ENCODE measurements at places on chromosomes 13 and 19. TPM values are rescaled to one million over a fixed set of nuclear protein-coding genes. Genes with fewer than 3 reads are reported as not detected.

GRCh38 chr13:63041640-63042414 is 1626.2 kb upstream of the PCDH20 start:
- no peaks in the 10 kb centered on the region for H3K27me3 ChIP-seq
- peak; percentile 6 for DNase-seq
- no peak overlapping the region for H3K4me3 ChIP-seq
- no peaks in the 10 kb centered on the region for H3K36me3 ChIP-seq
- H3K27ac ChIP-seq: no peak overlapping the region

DNA sequence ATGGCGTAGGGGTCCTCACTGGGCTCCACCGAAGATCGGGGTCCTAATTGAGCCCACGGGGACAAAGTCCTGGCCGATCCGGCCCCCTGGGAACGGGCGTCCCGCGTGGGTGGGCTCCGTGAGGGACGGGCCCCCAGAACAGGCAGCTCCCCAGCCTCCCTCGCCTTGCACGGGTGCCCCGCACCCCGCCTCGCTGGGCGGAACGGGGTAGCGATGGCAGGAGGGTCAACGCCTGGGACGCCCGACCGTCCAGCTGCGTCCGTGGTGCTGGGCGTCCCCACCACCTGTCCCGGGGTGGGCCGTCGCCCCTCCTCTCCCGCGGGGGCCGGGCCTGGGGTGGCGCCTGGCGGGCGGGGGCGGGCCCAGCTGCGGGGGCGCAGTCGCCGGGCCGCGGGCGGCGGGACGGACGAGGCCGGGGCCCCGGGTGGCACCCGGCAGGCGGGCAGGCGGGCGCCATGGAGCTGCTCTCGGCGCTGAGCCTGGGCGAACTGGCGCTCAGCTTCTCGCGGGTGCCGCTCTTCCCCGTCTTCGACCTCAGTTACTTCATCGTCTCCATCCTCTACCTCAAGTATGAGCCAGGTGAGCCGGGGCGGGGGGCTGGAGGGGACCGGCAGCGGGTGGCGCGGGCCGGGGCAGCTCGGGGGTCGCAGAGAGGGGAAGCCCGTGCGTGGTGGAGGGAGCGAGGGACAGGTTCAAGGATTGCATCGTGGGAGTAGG is at the start of gene TMEM38A:
Gene TMEM38A, plus strand, starts transcription at position 377 of the 717 bp plus-strand sequence. Its CDS starts 79 bp downstream, at position 456.
- H3K4me1 ChIP-seq: peaks cover 4% of the 10 kb centered on the region
- H3K27ac ChIP-seq: peak within 1 kb of the TSS; percentile 78
- DNase-seq: peak; percentile 63

DNA sequence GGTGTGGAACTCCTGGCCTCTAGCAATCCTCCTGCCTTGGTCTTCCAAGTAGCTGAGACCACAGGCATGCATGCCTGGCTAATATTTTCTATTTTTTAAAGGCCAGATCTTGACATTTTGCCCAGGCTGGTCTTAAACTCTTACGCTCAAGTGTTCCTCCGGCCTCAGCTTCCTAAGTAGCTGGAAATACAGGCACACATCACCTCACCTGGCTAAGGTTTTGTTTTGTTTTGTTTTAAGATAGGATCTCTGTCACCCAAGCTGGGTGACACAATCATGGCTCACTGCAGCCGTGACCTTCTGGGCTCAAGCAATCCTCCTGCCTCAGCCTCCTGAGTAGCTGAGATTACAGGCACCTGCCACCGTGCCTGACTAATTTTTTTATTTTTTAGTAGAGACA is 5.5 kb upstream of the RLN3 start:
- H3K36me3 ChIP-seq: no peaks in the 10 kb centered on the region
- no peaks in the 10 kb centered on the region for H3K27me3 ChIP-seq
- no peaks in the 10 kb centered on the region for H3K4me1 ChIP-seq
- no peak overlapping the region for H3K4me3 ChIP-seq
- DNase-seq: no peak

DNA sequence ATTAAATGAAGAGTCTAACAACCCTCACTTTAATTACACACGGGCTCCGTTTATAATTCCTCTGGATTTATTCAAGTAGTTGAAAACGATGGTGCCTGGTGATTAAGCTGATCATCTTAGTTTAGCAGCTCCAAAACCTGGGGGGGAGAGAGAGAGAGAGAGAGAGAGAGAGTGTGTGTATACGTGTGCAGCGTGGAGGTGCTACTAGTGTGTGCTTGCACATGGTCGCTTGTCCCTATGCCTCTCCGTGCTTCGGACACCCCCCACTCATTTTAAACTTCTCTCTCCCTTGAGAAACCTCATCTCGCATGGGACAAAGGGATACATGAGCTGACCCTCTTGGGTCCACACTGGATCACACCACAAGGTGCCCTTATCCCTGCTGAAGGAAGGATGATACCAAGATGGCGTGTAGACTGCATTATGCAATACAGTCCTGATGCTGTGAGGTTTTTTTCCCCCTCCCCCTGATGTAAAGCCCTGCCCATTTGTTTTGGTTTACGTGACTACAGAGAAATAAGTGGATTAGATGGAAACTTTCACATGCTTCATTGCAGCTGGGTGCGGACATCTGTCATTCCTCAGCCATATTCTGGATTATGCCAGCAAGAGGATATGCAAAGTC is 320.8 kb downstream of the ZNF536 start:
- H3K27ac ChIP-seq: no peak overlapping the region
- peaks cover 62% of the 10 kb centered on the region for H3K27me3 ChIP-seq
- no peaks in the 10 kb centered on the region for H3K36me3 ChIP-seq
- no peaks in the 10 kb centered on the region for H3K4me1 ChIP-seq

DNA sequence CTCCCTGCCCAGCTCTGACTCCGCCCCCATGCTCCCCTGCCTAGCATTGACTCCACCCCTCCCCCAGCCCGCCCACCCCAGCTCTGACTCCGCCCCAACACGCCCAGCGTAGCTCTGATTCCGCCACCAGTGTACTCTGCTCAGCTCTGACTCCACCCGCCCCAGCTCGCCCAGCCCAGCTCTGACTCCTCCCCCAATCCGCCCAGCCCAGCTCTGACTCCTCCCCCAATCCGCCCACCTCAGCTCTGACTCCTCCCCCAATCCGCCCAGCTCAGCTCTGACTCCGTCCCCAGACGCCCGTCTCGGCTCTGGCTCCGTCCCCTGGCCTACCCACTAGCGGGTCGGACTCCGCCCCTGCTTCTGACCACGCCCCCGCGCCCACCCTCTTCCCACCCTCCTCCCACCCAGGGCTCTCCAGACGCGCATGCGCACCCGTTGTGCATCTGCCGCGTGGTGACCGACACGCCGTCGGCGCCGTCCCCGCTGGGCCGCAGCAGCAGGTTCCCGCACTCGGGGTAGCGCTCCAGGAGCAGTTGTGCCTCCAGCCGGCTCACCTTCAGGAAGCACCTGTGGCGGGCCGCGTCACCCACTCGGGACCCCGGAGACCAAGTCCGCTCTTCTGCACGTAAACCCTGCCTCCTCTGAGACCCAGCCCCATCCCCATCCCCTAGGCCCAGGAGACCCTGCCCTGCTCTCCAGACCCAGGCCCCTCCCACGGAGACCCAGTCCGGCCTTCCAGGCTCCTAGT is 10.2 kb downstream of the STAP2 start:
- peak; percentile 93 for DNase-seq
- H3K27ac ChIP-seq: peak overlapping the region; percentile 72
- H3K4me3 ChIP-seq: peak overlapping the region; percentile 32
- H3K27me3 ChIP-seq: no peaks in the 10 kb centered on the region

DNA sequence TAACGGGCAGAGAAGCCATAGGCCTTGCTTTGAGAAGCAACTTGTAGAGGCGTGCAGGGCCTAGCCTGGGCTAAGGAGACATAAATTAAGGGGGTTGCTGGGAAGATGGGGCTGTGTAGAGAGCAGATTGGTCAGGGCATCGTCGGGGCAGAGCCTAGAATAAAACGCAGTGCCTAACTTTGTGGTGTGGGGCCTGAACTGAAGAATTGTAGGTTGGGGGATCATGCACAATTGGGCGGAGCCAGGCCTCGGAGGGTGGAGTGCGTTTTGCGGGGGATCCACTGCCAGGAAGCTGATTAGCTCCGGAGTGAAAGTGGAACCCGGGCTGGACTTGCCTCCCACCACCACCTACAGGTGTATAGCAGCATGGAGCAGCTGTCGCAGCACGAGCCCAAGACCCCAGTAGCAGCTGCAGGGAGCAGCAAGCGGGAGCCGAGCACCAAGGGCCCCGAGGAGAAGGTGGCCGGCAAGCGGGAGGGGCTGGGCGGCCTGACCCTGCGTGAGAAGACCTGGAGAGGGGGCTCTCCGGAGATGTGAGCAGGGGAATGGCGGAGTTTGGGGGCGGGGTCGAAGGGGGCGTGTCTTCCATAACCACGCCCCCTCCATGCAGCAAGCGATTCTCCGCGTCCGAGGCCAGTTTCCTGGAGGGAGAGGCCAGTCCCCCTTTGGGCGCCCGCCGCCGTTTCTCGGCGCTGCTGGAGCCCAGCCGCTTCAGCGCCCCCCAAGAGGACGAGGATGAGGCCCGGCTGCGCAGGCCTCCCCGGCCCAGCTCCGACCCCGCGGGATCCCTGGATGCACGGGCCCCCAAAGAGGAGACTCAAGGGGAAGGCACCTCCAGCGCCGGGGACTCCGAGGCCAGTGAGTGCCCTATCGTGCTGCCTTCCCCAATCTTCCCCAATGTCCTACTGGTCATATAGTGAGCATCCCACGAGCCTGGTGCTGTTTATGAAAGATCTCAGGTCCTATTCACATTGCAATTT is 13.8 kb downstream of the DNASE2 start:
- DNase-seq: peak; percentile 72
- H3K27me3 ChIP-seq: no peaks in the 10 kb centered on the region
- H3K36me3 ChIP-seq: no peaks in the 10 kb centered on the region
- H3K4me3 ChIP-seq: peak overlapping the region; percentile 35

ZNF541 gene
- polyA plus RNA-seq: not detected
